ENCODE measurements at places on chromosomes 3 and 15. TPM values are rescaled to one million over a fixed set of nuclear protein-coding genes. Genes with fewer than 3 reads are reported as not detected.

The TBC1D5 gene
- 81.0 TPM for total RNA-seq

The MAP1A gene
- total RNA-seq = 21.9 TPM

The SCG5 gene
- total RNA-seq = 0.90 TPM

The IGF2BP2 gene
- 29.3 TPM for total RNA-seq

All from tibial nerve (tissue), 4 donors.